ENCODE measurements at places on chromosomes 5 and 9.
A peak's percentile ranks its signal among the peaks of the same experiment; 100 is the strongest.

- DNase-seq, result no peak
These were observed 16.1 kb upstream of the COL23A1 start for GRCh38 chr5:178606269-178606668.

DNA sequence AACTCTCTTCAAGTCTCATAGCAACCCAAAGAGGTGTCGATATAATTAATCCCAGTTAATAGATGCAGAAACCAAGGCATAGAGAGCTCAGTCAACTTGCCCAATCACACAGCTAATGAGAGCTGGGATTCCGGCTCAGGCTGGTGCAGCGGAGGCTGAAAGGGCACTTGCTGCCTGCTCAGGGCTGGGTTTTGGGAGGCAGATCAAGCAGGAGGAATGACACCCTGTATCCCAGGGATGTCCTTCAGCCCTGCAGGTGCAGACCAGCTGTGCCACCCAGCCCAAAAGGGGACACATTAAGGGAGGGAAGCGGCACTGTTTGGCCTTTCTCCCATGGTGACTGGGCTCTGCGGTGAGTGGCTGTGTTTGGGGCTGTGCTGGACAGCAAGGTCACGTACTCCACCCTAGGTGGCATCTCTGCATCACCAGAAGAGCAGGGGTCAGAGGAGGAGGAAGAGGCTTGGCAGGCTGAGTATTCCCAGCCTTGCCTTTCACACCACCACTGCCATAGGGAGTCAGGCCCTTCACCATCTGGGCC is 124.1 kb downstream of the MVB12B start:
- DNase-seq, result no peak

- no peak for DNase-seq
These were observed 1138.2 kb downstream of the TAF11L14 start for GRCh38 chr5:18772475-18772874.

- DNase-seq, result no peak
These were observed 77.8 kb downstream of the C9orf153 start for GRCh38 chr9:86181379-86182315.

DNA sequence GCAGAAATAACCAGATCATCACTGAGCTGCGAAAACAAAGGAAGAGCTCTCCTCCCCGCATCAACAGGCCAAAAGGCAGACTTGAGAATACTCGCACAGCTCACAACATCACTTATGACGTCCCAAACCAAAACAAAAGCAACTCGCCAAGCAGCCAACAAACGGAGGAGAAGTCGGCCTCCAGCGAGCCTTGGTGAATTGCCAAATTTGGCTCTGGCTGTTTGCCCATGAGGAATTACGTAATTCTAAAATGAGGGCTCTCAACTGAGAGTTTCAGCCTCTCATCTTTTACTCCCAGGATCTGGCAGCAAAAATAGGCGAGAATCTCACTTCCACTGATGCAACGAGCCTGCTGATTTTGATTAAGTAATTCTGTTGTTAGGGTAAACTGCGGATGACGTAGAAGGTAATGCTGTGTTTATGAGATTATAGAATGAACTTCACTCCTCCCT is 51.7 kb upstream of the SEMA6A start:
- peak; percentile 15 for DNase-seq

All from NCI-H2107 (cell line).